ENCODE measurements at places on chromosomes 5 and 9.

- no peak for DNase-seq
These were observed 35.2 kb downstream of the RLN2 start for GRCh38 chr9:5269249-5269715.

DNA sequence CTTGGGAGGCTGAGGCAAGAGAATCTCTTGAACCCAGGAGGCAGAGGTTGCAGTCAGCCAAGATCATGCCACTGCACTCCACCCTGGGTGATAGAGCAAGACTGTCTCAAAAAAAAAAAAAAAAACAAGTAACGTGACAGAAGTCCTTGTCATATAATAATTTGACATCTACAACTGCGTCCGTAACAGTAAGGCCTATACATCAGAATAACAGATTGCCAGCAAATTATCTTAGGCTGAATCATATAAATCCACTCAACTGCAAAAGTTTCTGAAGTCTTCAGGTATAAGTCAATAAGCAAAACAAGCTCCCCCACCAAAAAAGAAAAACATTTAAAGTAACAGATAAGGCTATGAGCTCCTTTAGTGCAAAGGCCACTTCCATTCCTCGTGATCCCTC is 3.3 kb downstream of the MAPKAP1 start:
- no peak for DNase-seq

- DNase-seq, result no peak
These were observed 325.9 kb upstream of the DAB2 start for GRCh38 chr5:39750661-39751060.

- DNase-seq, result no peak
These were observed 92.7 kb downstream of the LHFPL2 start for GRCh38 chr5:78555870-78556269.

DNA sequence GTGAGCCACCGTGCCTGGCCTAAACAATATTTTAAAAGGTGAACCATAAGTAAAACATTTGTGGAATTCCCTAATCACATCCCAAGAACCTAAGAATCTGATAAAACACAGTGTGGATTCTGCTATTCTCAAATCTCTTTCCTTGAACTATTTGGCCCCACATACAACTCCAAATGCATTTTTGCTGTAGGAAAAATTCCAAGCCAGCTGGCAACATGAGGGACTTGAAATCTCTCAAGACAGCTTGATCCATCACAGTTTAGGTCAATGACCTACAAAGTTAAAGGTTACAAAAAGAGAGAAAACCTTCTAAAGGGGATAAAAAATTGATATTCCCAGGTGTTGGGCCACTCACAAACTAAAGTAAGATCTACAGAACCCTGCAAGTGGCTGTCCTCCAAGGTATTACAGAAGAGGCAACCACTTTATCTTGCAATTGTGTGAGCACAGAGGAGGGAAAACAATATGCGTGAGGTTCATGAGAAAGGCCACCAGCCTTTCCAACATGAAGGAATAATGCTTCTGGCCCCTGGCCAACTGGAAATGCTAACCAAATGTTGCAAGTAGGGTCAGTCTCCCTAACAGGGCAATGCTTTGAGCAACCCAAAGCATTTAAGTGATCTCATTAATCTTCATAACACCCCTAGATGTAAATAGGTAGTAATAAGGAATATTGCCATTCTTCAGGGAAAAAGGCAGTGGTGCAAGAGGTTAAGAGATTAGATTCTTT is 221.4 kb downstream of the SEMA5A start:
- no peak for DNase-seq

GRCh38 chr5:35016174-35017051 is 31.3 kb downstream of the AGXT2 start:
- no peak for DNase-seq

DNA sequence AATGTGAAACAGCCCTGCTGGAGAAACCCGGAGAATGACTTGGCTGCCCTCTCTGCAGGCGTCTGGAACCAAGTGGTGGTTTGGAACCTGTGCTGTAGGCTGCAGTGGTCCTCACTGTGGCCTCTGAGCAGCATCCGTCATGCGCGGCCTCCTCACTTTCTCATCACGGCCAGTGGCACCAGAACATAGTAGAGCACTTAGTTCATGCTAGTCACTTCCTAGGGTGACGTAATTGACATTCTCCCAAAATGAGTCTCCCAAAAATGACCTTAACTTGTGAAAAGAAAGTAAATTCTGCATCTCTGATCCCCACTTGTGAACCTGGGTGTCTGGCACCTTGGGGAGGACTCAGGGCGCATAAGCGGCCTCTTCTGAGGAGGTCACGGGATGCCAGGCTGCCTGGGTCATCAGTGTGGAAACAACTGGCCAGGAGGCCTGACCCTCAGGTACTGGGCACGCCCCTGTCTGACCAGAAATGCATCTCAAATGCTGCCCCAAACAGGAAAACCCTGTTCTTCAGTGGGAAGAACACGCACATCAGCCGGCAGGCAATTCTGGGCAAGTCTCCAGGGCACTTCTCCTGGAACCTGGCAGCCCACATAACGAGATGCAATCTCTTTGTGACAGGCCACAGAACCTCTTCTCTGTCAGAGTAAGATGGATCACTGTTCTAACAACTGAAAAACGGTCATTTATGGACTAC is 36.6 kb upstream of the SPTLC1 start:
- DNase-seq, result no peak

- no peak for DNase-seq
These were observed 55.8 kb downstream of the NUP214 start for GRCh38 chr9:131181091-131181681.

DNA sequence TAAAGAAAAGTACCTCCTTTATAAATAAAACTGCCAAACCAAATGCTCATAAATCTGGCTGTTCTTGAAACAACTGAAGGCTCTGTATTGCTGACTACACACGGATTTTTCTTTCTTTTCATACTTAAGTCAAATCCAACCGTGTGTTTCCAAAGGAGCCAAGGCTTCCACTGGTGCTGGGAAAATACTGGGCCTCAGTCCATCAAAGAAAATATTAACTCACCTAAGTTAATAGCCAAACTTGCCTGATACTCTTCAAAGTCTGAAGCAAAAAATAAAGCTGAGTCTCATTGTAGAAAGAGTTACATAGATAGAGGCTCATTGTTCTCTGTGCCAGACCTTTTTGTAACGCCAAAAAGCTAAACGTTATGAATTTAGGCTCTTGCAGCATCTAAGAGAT is 350.4 kb upstream of the CDH9 start:
- no peak for DNase-seq

- no peak for DNase-seq
These were observed 7.7 kb downstream of the EHMT1 start for GRCh38 chr9:137626464-137626863.

- DNase-seq, result no peak
These were observed 68.8 kb upstream of the PPP2R2B start for GRCh38 chr5:146947181-146947941.

DNA sequence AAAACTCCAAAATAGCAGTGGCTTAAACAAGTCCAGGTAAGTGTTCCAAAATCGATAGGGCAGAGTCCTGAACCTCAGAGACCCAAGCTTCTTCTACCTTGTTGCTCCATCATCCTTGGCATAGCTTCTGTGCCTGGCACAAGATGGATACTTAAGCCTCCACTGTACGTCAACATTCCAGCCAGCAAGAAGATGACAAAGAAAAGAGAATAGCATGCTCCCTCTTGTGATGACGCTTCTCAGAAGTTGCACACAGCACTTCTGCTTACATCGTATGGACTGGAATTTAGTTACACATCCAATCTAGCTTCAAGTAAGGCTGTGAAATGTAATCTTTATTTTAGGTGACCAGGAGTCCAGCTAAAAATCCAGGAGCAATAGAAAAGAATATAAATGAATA is 227.4 kb downstream of the ESM1 start:
- no peak for DNase-seq

DNA sequence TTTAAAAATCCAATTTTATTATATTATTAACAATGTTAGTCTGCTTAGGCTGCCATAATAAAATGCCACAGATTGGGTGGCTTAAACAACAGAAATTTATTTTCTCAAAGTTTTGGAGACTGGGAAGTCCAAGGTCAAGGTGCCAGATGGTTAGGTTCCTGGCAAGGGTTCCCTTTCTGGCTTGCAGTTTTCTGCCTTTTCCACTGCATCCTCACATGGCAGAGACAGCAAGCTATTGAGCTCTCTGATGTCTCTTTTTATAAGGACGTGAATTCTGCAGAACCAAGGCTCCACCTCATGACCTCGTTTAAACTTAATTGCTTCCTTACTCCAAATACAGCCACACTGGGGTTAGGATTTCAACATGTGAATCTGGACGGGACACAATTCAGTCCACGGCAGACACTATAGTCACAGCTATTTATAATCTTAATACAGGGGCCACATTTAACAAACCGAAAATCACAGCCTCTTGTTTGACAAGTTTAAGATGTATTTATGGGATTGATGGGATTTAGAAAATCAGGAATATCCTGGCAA is 174.9 kb upstream of the PUM3 start:
- DNase-seq, result no peak

DNA sequence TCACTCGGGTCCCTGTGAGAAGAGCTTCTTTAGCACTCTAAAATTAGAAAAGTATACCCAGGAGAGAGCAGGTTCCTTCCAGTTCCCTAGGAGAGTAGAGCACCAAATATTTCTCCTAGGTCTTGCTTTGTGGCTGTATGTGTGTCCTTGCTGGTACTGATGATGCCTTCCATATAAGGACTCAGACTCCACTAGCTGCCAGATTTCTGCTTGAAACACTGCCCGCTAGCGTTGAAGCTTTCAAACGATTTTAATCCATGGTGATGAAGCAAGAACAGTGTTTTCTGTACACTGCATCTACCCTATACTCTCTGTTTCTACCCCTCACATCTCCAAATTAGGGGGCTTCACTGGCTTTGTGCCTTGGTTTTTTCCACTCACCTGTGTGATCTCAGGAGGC is 2.4 kb upstream of the SMC2 start:
- peak; percentile 11 for DNase-seq

GRCh38 chr9:113621309-113621791 is 157.8 kb downstream of the RGS3 start:
- DNase-seq, result no peak

GRCh38 chr9:37464426-37465248 is 613 bp downstream of the ZBTB5 start:
- peak; percentile 65 for DNase-seq

DNA sequence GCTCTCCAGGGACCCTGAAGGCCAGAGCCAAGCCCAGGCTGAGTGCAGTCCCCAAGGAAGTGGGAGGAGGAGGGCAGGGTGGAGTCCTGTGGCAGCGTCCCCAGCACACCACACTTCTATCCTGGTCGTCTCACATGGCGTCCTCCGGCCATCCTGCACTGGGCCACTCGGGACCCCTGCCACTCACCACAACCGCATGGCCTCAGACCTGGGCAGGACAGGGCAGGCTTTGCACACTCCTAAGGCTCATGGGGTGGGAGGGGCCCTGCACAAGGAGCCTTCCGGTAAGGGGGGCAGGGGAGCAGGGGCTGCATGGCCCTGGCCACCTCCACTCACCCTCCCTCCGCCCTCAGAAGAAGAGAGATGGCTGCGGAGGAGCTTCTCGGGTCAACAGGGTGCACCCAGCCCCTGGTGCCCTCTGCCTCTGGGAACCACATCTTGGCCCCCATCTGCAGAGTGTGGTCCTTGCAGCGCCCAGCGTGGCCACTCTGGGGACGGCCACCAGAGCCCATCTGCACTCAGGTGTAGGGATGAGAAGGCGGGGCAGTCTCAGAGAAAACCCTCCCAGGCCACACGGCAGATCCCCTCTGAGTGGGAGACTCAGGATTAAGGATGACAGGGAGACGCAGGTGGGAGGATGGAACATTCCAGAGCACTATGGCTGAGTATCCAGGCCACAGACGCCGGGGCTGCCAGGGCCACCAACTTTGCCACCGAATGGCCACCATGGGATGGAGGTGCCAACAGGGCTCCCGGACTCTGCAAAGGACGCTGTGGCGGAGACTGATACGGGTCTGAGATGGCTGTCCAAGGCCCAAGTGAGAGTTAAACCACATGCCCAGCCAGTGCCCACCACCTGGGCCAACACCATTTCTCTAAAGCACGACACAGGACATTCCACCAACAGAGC is 7.6 kb downstream of the TPPP start:
- DNase-seq, result no peak

GRCh38 chr9:133463864-133464615 is 4.3 kb downstream of the CACFD1 start:
- no peak for DNase-seq

- no peak for DNase-seq
These were observed 40.2 kb upstream of the LPAR1 start for GRCh38 chr9:111078391-111079038.

- no peak for DNase-seq
These were observed 99.2 kb downstream of the ADGRV1 start for GRCh38 chr5:90657788-90658187.

DNA sequence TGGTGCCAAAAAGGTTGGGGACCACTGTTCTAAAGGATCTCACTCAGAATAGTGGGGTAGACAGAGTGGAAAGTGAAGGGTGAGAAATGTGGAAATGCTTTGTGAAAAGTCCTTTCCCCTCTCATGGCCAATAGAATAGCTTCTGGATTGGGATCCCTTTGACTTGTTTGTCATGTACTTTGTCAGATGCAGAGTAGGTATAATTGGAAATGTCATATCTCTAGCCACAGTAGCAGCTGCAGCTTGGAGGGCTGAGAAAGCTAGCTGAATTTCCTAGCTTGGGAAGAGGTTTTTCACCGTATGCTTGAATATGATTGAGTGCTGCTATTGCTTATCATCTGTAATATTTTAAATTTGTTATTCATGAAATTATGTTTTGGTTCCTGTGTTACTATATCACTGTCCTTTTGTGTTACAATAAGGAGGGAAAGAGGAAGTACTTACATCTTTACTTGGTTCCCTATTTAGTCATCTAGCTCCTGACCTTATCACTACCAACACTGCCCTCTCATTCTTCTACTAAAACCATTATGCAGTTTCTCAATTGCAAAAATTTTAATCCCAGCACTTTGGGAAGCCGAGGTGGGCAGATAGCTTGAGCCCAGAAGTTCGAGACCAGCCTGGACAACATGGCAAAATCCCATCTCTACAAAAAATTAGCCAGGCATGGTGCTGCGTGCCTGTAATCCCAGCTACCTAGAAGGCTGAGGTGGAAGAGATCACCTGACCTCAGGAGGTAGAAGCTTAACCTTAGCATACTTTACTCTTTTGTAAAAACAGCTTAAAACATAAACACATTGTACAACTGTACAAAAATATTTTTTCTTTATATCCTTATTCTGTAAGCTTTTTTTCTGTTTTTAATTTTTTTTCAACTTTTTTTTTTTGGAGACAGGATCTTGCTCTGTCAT is 12.4 kb downstream of the SLC30A5 start:
- DNase-seq, result no peak

GRCh38 chr5:14063138-14063537 is 80.0 kb upstream of the TRIO start:
- no peak for DNase-seq

All from activated CD4-positive, alpha-beta T cell treated with anti-CD3 and anti-CD28 coated beads for 4 hours (primary cell).